ENCODE measurements at places on chromosomes 16 and 17.

DNA sequence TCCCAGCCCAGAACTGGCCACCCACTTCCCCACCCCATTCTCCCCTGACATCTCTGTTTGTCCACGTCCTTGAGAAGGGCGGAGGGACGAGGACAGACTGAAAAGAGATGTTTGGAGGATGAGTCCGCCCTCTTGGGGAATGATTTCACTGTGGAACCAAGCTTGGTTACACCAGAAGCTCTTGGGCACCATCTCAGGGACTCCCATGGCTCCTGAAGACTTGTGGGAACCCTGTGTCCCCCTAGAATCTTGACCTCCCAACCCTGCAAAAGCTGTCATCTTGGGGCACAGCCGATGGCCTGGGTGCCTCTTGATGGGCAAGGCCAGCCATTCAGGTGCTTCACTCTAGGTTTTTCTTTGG, 25.9 kb upstream of the LITAF start:
- no peak for DNase-seq

DNA sequence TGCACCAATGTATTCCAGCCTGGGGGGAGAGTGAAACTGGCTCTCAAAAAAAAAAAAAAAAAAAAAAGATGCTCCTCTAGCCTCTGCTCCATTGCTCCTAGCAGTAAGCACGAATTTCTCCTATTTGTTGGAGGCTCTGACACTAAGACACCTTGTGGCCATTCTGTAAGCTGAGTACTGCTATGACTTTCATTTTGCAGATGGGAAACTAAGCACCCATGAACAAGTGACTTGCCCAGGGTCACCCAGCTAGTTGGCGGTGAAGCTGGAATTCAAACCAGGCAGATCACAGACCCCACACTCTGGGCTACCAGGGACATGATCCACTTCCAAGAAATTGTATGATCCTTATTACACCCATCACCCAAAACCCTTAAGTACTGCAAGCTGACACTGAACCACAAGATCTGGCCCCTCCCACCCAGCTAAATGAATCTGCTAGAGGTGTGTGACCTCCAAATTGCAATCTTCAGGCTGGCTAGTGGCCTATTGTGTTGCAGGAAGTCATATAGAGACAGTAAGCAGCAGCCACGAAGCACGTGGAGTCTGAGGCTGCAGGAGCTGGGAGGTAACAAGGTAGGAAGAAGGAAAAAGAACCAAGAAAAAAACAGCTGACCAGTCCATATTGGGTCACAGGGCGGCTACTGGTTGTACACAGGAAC, 209.4 kb downstream of the XYLT1 start:
- no peak for DNase-seq

GRCh38 chr17:73731733-73732132, 87.5 kb upstream of the SDK2 start:
- no peak for DNase-seq

DNA sequence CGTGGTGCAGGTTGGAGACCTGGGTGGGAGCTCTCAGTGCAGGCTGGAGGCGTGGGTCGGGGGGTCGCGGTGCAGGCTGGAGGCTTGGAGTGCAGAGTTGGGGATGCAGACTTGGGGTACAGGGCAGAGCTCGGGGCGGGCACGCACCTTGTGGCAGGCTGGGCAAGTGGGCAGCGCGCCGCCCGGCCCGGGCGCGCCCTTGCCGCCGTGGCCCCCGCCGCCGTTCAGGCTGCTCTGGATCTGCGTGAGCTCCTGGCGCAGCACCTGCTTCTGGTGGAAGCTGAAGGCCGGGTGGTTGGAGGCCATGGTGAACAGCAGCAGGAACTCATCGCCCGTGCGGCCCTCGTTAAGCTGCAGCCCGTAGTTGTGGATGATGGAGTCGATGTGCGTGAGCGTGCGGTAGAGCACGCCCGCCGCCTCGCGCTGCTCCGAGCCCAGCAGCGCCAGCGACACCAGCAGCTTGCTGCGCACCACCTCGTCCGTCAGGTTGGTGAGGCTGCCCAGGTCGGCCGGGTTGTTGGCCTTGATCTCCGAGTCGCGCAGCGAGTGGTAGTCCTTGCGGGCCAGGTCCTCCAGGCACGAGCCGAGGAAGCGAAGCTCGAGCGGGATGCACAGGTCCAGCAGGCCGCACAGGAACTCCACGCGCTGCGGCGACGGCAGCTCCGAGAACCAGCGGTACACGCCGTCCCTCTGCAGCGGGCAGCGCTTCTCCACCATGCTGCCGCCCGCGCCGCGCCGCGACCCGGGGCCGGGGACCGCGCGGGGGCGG, 1.1 kb downstream of the ZCCHC14 start:
- DNase-seq: peak; percentile 41

DNA sequence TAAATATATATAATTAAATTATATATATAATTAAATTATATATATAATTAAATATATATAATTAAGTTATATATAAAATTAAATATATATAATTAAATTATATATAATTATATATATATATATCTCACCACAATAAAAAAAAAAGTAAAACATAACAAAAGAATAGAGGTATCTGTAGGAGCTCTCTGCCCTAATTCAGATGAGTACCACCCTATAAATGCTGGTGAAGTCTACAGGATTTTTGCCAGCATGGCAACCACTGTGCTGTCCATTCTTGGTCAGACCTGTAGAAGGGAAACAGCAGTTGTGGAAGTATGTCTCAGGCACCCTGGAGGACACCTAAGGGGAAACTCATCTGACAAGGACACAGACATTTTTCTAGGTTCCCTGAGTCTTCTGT, 259.7 kb downstream of the PRKCA start:
- no peak for DNase-seq

DNA sequence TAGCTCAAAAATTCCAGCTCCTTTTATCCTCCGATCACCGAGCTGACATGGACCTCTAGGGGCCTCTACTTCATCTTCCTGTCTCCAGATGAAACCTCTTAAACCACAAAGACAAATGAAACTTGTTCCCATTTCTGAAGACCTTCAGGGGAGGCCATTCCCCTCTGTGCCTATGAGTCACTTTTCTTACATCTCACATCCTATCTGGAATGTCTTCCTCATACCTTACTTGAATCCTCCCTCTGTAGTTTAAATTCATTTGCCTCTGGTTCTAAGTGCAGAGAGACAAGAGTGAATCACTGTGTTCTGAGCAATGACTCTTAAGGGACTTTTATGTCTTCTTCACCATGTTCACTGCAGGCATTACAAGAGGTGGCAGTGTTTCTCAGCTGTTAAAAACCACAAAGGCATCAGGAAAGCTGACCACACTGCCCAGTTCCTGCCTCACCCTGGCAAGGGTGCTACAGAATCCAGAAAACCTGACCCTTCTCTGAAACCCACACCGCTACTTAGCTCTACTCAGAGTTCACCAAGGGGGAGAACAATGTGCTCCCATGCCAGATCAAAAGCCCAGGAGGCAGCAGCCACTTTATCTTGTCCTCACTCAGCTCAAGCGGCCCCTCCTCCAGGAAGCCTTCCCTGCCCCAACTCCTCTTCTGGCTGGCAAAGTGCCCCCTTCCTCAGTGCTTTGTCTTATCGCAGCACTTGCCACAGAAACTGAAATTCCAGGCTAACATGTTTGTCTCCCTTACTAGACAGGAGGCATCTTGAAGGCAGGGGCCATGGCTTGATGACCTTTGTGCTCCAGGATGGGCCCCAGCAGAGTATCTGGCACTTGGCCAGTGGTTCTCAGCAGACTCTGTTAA, 6.4 kb downstream of the CUEDC1 start:
- DNase-seq: peak; percentile 99

- DNase-seq: no peak
Measured at GRCh38 chr16:13571036-13571435, 348.9 kb upstream of the ERCC4 start.

DNA sequence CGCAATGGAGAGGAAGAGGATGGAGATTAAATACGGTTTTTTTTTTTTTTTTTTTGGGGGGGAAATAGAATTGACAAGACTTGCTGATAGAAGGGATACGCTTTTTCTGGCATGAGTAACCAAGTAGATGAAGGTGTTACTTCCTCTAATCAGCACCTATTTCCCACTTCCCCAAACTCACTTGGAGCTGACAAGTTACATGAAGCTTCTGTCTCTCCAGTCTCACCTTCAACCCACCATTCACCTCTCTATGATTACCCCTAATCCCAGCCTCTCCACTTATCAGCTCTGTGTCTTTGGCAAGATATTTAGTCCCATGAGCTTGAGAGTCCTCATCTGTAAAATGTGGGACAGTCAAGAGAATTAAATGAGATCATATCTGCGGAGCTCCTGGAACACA, 185.9 kb upstream of the HS3ST3A1 start:
- no peak for DNase-seq

DNA sequence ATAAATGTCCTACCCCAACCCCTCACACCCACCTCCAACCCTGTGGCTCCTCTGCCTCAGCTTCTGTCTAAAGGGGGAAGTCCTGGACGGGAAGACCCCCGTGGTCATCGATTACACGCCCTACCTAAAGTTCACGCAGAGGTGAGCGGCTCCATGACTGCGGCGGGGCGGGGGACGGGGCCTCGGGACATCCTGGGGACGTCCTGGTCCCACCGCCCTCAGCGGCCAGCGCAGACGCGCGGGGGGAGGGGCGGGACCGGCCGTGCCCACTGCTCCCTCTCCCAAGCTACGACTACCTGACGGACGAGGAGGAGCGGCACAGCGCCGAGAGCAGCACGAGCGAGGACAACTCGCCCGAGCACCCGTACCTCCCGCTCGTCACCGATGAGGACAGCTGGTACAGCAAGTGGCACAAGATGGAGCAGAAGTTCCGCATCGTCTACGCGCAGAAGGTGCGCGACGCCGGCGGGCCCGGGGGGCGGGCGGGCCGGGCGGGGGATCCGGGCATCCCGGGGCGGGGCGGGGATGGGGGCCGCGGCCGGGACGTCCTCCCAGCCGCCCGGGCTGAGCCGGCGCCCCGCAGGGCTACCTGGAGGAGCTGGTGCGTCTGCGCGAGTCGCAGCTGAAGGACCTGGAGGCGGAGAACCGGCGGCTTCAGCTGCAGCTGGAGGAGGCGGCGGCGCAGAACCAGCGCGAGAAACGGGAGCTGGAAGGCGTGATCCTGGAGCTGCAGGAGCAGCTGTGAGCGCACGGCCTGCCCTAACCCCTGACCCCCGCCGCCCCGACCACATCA, 6.7 kb downstream of the RUNDC3A start:
- DNase-seq: peak; percentile 65

- DNase-seq: peak; percentile 82
Measured at GRCh38 chr16:22386976-22387375, 12.6 kb upstream of the CDR2 start.

All from ACHN (cell line).